ENCODE measurements at places on chromosomes 2 and 18.
A peak's percentile ranks its signal among the peaks of the same experiment; 100 is the strongest.

- no peak for DNase-seq
These were observed 6.5 kb downstream of the RNF103 start for GRCh38 chr2:86617153-86617552.

- no peak for DNase-seq
These were observed 218.3 kb downstream of the ACKR3 start for GRCh38 chr2:236787885-236788284.

DNA sequence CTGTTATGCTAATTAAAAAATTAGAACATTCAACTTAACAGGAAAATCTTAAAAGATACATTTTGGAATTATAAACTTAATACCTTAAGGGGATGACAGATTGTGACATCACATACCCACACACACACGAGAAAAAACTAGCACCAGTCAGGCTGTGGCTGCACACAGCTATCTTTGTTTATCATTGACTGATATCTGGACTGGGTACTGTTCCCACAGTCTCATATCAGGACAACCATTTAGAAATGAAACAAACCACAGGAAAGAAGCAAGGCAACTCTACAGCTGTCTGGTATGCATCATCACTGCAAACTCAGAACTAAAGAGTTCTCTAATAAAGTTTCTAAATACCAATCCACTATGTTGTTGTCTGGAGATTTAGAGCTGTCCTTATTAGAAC is 210.9 kb upstream of the SMAD7 start:
- peak; percentile 7 for DNase-seq

DNA sequence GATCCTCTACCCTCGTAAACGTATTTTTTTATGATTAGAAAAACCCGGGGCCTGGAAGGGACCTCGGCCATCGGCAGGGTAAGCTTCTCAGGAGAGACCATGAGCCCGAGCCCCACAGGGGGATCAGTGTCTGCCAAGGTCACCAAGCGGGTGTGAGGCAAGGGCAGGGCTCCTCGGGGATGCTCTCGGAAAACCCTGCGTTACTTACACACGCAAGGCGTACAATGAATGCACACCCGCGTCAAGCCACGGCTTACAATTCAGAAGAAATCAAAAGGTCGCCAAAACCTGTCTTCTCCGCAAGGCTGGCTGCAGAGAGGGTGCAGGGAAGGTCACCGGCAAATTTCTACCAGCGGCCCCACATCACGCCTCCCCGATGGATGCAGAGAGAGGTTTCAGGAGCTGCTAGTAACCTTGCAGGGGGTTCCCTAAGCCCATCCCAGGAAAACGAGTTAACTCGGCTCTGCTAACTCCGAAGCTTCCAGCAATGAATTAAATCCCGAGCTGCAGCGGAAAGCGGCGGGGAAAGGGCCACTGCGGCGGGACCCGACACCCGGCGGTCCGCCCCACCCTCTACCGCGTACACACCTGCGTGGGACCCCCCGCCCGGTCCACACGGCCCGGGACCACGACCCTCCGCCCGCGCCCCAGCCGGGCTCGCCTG is 638 bp downstream of the ST3GAL5 start:
- DNase-seq = no peak

DNA sequence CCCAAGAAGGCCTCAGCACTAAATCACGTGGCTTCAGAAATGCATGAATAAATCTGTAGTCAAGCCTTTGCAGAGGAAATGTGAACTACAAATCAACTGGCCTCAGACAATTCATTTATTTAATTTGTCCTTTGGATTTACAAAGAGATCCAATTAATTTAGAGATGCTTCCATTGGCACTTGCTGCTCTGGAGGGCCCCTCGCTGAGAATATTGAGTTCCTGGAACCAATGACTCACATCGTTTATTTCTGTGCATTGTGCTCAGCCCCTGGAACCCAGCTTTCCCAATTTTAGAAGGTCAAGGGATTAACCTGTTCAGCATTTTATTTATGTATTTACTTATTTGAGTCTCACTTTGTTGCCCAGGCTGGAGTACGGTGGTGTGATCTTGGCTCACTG is 47.2 kb upstream of the MGAT4A start:
- no peak for DNase-seq

GRCh38 chr2:8571792-8572499 is 109.9 kb upstream of the ID2 start:
- no peak for DNase-seq

- DNase-seq = no peak
These were observed 18.3 kb downstream of the FHL2 start for GRCh38 chr2:105380432-105381100.

DNA sequence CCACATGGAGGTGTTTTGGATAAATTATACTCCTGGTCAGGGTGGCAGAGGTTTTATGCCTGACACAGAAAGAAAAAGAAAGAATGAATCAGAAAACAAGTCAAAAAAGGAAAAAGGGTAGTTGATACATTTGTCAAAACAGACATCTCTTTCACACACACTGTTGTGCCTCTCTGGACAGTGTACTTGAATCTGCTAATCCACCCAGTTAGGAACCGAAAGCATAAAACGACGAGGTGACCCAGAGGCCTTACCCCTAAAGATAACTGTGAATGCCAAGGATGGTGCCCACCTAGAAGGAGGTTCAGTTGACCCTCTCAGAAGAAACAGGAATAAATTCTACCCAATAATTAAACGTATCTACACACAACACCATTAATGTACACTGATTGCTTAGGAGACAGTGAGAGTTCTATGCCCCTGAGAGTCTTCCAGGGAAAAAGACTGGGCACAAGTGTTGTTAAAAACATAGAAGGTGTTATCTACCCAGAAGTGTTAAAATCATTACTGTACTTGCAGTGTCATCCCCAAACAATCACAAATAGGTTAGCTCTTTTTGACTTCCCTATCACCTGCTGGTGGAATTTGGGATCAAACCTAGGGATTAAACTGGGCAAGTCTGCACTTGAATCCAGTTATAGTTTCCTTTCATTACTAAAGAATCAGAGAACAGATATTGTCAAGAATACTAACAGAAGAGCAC is 123.2 kb upstream of the DNAJC10 start:
- no peak for DNase-seq

- no peak for DNase-seq
These were observed 3.9 kb downstream of the NEB start for GRCh38 chr2:151730262-151730975.

GRCh38 chr18:65974758-65975157 is 223.9 kb downstream of the CDH7 start:
- DNase-seq = no peak

GRCh38 chr18:51390702-51391101 is 193.2 kb upstream of the MEX3C start:
- DNase-seq = no peak

DNA sequence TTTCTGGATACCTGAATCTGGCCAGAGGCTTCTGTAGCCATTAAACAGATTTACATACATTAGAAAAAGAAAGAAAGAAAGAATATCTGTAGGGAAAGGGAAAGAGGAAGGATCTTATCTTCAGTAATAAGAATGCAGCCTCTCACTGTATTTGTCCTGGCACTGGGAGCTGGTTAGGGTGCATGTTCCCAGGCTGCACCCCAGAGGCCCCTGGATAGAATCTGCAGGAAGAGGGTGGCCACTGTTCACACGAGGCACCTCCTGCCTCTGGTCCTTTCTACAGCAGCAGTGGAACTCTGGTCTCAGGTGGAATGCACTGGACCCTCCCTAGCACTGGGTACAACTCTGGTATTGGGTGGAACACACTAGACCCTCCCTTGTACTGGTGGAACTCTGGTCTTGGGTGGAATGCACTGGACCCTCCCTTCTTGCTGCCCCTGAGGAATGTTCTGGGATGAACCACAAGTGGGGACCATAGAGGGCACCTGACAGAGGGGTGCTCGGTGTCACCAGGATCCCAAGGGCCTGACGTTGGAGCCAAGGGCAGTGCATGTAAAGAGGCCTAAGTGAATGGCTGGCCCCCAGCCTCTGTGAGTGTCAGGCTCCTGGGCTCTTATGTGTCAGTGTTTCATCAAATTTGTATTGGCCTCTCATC is 27.4 kb upstream of the PXDN start:
- no peak for DNase-seq

- no peak for DNase-seq
These were observed 204.8 kb upstream of the SH3BP4 start for GRCh38 chr2:234747032-234747431.

DNA sequence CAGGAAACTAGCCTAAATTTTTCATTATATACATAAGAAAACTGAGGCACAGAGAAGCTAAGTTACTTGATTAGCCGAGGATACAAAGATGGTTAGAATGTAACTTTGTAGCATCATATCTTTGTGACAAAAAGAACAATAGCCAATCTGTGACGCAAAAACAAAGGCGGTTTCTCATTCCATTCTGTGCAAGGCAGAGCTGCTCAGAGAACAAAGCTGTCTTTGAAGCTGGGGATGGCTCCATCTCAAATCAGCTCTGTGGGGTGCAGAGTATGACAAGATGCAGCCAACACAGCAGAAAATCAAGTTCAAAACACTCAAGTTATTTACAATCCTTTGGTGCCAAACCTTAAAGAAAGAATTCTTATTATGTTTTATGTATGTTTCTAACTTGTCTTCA is 81.9 kb upstream of the VWC2L start:
- no peak for DNase-seq
